Erythroblast (primary cell): ENCODE measurements at places on chromosomes 16 and 17.

DNA sequence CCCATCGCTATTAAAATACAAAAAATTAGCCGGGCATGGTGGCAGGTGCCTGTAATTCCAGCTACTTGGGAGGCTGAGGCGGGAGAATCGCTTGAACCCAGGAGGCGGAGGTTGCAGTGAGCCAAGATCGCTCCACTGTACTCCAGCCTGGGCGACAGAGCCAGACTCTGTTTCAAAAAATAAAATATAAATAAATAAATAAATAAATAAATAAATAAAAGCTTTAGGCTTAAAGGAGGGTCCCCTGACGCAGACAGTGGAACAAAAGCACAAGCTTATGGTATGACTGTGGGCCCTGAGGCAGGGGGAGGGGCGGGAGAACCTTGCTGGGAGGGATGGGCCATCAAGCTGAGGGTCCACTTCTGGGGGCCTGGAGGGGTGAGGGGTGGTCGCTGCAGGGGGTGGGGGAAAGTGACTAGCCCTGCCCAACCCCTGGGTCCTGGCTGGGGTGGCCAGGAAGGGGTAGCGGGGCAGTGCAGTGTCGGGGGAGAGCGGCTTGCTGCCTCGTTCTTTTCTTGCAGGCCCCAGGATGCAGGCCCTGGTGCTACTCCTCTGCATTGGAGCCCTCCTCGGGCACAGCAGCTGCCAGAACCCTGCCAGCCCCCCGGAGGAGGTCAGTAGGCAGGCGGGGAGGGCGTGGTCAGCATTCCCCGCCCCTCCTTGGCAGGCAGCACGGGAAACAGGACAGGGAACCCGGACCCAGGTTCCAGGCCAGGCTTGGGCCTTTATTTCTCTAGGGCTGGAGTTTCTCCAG is 4.7 kb downstream of the SERPINF1 start:
- no peak for DNase-seq

DNA sequence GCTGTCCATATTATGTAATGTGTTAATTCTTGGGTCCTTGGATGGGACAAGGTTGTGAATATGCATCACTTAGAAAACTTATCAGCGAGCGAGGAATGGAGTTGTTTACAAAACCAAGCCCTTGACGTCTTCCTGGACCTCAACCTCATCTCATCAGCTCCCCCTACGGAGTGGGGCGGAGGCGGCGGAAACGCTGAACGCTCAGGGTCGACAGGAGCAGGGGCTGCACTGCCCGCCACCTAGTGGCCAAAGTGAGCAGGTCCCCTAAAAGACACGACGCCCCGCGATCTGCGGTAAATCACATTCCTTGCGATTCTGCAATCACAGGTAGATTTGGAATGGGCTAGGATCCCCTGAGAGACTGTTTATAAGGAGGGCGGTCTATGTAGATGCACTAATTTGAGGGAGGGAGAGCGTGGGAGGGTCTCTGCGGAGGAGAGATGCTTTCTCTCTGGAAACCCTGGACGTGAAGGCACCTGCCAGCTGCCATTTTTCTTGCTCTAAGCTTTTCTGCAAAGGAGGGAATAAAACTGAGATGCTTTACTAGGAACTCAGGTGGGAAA is 5.4 kb upstream of the ICAM2 start:
- peak; percentile 94 for DNase-seq

- no peak for DNase-seq
Observed at GRCh38 chr17:9181640-9182039, 160.3 kb downstream of the NTN1 start.

- DNase-seq: no peak
Observed at GRCh38 chr17:80151333-80151732, 4.4 kb upstream of the EIF4A3 start.

GRCh38 chr17:42276609-42277341 is 584 bp upstream of the STAT5B start:
- DNase-seq: peak; percentile 72

DNA sequence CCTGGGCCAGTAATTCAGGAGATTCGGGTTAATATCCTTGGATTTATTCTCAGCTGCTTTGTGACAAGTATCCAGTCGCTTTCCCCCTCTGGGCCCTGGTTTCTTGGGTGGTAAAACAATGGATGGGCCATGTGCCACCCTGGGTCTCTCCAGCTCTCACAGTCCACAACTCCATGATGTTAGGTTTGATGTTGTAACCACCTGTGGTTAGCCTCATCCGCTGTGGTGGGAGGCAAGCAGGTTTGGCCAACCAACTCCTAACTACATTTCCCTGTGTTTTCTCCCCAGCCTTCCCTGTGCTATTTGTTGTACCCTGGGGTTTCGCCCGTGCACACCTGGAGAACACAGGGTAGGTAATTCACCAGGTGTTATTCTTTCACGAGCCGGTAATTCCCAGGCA is 35.1 kb downstream of the GLP2R start:
- no peak for DNase-seq

GRCh38 chr17:74850310-74850709 is 9.4 kb downstream of the GRIN2C start:
- no peak for DNase-seq
